ENCODE measurements at places on chromosomes 1 and 21. TPM values are rescaled to one million over a fixed set of nuclear protein-coding genes. Genes with fewer than 3 reads are reported as not detected.

DNA sequence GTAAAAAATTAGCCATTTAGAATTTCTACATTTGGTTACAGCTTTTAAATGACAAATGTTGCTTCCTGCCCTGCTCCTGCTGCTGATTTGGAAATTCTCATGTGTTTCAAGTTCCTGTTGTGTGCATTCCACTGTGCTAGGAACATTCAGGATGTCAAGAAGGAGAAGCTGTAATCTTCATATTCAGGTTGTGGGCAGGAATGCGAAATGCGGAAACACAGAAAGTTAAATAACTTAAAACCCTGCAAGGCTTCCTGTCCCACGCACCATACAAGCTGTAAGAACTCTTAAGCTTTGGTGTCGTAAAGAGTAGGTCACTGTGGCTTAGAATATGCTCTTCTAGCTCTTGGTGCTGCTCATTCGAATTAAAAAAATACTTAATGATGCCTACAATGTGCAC is 52.6 kb downstream of the S100B start:
- ATAC-seq, result peak; percentile 38

- ATAC-seq, result no peak
Observed at GRCh38 chr1:33319949-33320618, 814 bp downstream of the A3GALT2 start.

The C1orf146 gene
- total RNA-seq, result not detected

The ATXN7L2 gene
- total RNA-seq, result 2.3 TPM

The S100A5 gene
- not detected for total RNA-seq

The OTUD7B gene
- 43.8 TPM for total RNA-seq

- no peak for ATAC-seq
Observed at GRCh38 chr1:154791292-154792166, 78.6 kb downstream of the KCNN3 start.

The GBP4 gene
- total RNA-seq, result 3.1 TPM

The SLAMF1 gene
- 0.12 TPM for total RNA-seq

GRCh38 chr1:194225821-194226220 is 1039.4 kb upstream of the B3GALT2 start:
- no peak for ATAC-seq

Data from gastroesophageal sphincter (tissue), 4 donors.